Right ventricle myocardium superior (tissue), 1 donor: ENCODE measurements at places on chromosomes 3 and 15. TPM values are rescaled to one million over a fixed set of nuclear protein-coding genes. Genes with fewer than 3 reads are reported as not detected.

LYZL4 gene
- total RNA-seq: not detected

- no peak for DNase-seq
Observed at GRCh38 chr3:73499787-73500186, 125.0 kb downstream of the PDZRN3 start.

- DNase-seq: no peak
Observed at GRCh38 chr3:170638988-170639387, 53.1 kb upstream of the SLC7A14 start.

DNA sequence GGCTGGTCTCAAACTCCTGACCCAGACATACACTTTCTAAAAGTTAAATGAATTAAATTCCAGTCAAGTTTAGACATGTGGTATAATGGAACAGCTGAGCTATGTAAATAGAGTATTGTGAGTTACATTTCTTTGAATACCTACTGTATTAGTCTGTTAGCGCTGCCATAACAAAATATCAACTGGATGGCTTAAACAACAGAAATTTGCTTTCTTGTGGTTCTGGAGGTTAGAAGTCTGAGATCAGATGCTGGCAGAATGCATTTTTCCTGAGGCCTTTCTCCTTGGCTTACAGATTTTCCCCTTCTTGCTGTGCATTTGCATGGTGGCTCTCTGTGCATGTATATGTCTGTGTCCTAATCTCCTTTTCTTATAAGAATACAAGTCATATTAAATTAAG is 101.5 kb upstream of the TGFBR2 start:
- no peak for DNase-seq

GOLGA6L4 gene
- 1.0 TPM for total RNA-seq

TGM5 gene
- total RNA-seq: not detected

CFAP92 gene
- not detected for total RNA-seq

IL5RA gene
- total RNA-seq: 1.0 TPM

ZPLD1 gene
- total RNA-seq: not detected

DNA sequence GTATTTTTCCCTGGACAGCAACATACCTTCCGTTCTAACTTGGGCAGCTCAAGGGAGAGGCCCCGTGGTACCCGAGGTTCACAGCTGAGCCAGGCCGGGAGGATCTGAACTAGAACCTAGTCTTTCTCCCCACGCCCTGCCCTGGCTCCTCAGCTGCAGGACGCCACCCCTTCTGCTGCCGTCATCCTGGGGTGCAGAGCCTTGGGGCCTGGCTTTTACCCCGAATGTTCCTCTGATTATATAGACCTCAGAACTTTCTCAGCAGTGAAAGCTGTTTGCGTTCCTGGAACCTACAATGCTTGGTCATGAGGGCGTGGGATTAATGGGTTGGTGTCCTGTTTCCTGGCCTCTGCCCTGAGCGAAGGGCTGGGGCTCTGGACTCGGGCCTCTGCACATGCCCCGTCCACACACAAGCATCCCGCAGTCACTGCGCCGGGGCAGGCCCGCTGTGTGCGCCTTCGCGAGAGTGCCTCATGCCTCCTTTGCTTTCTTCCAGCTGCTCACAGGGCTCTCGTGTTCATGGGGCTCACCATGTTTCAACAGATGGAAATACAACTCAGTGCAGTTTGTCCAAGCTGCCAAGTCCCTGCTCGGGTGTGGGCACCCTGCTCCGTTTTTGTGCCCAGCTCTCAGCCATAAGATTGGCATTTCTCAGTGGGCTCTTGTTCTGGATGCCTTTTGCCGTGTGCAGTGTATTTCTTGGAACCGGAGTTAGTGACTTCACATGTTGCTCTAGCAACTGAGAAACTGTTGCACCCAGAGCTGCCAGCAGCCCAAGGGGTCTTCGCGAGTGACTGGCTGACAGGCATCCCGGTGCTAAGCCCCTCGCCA is 20.4 kb downstream of the SYNM start:
- DNase-seq: no peak

GRCh38 chr3:10421996-10422395 is 83.4 kb downstream of the ATP2B2 start:
- no peak for DNase-seq

DNA sequence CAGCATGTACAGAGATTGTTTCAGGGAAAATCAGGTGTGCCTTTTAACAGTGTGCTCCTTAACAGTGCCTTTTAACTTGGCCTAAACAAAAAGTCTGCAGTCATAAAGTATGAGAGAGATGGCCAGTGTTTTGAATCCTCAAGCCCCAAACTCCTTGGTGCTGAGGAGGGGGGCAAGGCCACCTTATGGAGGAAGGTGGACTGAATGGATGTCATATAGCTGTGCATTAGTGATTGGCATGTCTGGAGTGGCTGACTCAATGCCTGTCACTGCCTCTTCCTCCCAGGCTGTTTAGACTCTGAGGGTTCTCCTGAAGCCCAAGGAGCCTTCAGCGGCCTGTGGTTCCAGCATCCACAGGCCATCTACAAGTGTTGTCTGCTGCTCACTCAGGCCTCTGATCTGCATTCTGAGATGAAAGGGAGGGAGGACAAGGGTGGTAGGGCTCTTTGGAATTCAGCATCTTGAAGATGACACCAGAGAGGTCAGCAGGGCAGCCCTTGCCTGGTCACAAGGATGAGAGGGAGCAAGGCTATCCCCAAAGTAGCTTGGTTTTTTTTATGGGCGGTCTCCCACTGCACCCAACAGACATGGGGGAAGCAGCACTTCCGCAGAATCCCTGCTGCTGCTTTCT is 1.5 kb downstream of the FOXL2NB start:
- no peak for DNase-seq
